ENCODE measurements at places on chromosomes 2 and 18. TPM values are rescaled to one million over a fixed set of nuclear protein-coding genes. Genes with fewer than 3 reads are reported as not detected.
A peak's percentile ranks its signal among the peaks of the same experiment; 100 is the strongest.

The DSG4 gene
- not detected for total RNA-seq

DNA sequence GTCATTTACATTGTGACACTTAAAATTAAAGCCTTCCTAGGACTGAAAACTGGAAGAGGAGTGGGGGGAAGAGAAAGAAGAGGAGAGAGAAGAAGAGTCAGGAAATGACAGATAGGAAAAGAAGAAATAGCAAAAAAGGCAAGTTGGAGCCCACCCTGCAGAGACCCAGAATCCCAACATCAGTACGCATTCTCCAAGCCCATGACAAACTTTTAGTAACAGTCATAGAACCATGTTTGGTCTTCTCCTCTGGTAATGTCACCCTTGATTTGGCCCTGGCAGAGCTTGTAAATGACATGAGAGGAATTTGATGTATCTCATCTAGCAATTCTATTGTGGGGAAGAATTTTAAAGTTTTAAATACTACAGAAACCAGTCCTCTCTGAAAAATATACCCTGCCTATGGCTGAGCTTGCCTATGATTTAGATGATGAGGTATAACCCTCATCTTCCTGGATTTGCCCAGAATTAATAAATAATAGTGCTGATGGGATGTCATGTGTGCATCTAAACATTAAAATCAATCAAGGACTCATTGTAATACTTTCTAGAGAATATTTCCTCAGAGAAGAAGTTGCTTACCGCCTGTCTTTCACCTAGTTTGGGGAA is 40.2 kb downstream of the APOB start:
- DNase-seq: no peak

GRCh38 chr2:128196471-128196931 is 105.5 kb downstream of the UGGT1 start:
- no peak for DNase-seq

GRCh38 chr2:45919711-45920111 is 268.2 kb downstream of the PRKCE start:
- DNase-seq: no peak

DNA sequence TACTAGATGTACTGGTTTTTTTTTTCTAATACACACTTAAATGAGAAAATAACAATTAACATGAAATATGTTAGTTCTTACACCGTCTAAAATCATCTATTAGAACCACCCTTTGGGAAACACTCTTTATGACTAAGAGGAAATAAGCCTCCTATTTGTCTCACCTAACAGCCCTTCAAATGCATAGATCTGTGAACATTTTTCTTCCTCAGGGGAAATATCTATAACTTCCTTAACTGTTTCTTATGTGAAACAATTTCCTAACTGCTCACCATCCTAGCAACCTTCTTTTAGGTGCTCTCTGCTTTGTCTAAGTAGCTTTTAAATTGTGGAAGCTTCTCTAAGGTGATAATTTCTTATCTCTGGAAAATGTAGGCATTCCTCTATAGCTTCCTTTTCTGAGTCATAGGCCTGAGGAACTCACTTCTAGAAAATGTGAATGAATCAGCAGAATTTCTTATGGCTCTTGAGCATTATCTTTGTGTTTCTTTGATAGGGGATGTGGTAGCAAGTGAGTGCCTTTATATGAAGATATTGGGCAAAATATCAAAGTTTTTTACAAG is 56.1 kb downstream of the CNTNAP5 start:
- DNase-seq: no peak

- no peak for DNase-seq
Observed at GRCh38 chr2:224151161-224151560, 112.1 kb upstream of the SERPINE2 start.

The KLHL41 gene
- total RNA-seq: 1.2 TPM

The FBXO48 gene
- total RNA-seq: 0.57 TPM

GRCh38 chr2:38666556-38666910 is 619 bp downstream of the GALM start:
- DNase-seq: no peak

DNA sequence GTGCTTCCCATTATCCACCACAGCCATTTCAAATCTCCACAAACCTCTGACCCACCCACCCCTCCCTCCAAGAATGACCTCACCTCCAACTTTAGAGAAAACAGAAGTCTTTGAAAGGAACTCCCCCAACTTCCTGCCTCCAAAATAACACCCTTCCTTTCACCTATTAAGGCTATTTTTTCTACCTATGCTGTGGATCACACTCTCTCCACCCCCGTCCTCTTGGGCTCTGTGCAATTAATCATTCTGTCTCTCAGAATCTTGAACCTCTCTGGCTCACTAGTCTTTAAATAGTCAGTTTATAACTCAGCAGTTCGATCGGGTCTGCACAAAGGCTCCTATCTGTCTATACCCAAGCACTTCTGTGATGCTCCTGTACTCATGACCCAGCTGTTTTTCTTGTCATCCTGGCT is 37.3 kb upstream of the XPO1 start:
- no peak for DNase-seq

DNA sequence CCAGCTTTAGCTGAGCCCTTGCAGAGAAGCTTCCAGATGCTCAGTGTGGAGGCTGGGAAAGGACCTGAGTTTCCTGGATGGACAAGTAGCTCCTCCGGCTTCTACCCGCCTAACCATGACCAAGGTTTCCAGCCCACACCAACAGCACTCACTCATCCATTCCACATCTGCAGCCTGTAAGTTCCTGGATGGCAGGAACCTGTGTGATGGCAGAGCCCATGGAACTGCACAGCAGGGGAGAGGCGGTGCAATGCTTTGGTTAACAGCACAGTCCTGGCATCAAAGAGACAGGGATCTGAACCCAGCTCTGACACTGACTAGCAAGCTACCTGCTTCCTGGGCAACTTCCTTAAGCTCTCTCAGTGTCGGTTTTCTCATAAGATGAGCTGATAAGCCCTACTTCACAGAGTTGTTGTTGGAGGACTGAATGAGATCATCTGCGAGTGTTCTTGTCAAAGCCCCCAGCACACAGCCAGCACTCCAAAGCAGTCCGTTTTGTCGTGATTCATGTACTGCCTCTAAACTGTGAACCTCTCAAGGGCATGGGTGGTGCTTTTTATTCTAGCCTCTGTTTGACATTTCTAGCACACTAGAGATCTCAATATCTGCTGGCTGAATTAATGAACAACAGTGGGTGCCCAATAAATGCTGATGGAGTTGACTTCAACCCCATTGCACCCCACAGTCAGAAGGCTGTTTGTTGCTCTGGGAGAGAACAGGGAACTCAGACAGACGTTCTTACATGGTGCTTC is 41.6 kb upstream of the OTOF start:
- DNase-seq: no peak

DNA sequence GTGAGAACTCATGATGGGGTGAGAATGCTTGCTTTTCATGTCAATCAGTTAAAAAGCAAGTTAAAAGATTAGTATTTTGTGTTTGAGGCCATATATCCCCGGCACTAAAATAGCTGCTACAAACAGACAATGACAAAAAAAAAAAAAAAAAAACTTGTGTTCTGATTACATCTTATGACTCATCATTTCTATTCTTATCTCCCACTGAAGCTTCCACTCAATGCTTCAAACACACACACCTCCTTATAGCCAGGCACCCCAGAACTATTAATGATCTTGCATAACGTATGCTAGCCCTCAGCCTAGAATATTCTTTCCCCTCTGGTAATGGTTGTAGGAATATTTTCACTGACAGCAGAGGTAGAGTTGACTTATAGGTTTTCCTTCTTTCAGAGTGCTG is 778.3 kb downstream of the TRIB2 start:
- no peak for DNase-seq

The KIF5C gene
- 5.7 TPM for total RNA-seq

The LAMA3 gene
- 7.4 TPM for total RNA-seq

DNA sequence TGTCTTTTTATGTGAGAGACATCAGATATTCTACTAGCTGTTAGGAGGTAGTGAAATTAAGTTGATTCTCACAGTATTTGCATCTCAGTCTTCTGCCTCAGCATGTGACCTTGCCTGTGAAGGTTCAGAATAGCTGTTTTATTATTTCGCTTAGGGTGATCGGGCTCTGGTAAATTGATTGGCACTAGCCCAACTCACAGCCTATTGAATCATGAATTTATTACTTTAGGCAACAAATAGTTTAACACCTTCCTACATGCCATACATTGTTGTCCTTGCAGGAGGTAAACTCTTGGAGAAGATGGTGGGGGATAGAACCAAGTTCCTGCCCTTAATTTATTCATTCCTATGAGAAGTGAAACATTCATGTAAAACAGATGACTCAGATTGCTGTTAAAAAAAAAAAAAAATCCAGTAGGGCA is 101.9 kb downstream of the GPD2 start:
- DNase-seq: no peak

DNA sequence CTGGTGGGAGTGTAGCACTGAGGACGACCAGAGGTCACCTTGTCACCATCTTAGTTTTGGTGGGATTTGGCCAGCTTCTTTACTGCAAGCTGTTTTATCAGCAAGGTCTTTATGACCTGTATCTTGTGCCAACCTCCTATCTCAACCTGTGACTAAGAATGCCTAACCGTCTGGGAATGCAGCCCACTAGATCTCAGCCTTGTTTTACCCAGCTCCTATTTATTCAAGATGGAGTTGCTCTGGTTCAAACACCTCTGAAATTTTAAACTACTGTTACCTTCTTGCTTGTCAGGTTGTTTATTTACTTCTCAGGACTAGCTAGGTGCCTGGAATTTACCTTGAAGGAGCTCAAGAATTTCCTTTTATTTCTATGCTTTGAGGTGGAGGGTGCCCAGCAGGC is 9.5 kb upstream of the KCNG3 start:
- DNase-seq: no peak

GRCh38 chr2:111157798-111158197 is 37.1 kb downstream of the BCL2L11 start:
- DNase-seq: no peak

DNA sequence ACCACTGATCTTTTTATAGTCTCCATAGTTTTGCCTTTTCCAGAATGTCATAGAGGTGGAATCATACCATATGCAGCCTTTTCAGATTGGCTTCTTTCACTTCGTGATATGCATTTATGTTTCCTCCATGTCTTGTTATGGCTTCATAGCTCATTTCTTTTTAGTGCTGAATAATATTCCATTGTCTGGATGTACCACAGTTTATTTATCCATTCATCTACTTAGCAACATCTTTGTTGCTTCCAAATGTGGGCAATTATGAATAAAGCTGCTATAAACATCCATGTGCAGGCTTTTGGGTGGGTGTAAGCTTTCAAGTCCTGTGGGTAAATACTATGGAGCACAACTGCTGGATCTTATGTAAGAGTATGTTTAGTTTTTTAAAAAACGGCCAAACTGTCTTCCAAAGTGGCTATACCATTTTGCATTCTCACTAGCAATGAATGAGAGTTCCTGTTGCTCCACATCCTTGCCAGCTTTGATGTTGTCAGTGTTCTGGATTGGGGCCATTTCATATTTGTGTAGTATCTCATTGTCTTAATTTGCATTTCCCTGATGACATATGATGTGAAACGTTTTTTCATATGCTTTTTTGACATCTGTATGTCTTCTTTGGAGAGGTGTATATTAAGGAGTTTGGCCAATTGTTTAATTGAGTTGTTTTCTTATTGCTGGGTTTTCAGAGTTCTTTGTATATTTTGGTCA is 20.6 kb downstream of the STPG4 start:
- no peak for DNase-seq

The TP53I3 gene
- 28.1 TPM for total RNA-seq

- no peak for DNase-seq
Observed at GRCh38 chr2:143284087-143284675, 155.0 kb downstream of the ARHGAP15 start.

GRCh38 chr2:161028581-161028980 is 131.6 kb upstream of the TANK start:
- DNase-seq: no peak

The UGT1A8 gene
- total RNA-seq: not detected

- no peak for DNase-seq
Observed at GRCh38 chr2:28547223-28547860, 51.5 kb downstream of the PLB1 start.

The PPP4R1 gene
- 121 TPM for total RNA-seq

DNA sequence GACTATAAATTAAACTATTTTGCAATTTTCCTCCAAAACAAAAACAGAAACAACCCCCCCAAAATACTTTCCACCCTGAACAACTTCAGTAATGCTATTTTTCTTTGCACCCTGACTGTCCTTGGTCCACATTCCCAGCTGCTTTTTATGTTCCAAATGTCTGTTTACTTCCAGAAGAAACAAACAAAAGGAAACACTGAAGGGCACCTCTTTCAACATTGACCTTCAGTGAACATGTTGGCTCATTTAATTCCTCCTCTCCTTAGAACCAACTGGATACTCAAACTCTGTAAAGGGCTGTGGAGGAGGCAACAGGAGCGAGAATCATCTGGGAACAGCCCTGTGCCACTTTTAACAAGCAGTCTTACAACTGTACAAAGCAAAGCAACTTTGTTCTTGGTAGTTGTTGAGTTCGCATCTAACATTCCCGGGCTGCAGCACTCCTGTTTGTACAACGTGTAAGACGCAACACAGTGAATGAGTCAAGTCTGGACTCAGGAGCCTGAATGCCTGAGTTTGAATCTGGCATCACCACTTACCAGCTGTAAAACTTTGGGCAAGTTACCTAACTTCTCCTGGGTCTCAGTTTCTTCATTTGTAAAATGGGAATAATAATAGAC is 111.4 kb upstream of the GATA6 start:
- no peak for DNase-seq

The ALPG gene
- total RNA-seq: 0.11 TPM

- peak; percentile 52 for DNase-seq
Observed at GRCh38 chr18:49725809-49726674, 87.3 kb downstream of the ACAA2 start.

The ABCB11 gene
- not detected for total RNA-seq

GRCh38 chr2:169705927-169706326 is 11.7 kb downstream of the PHOSPHO2 start:
- DNase-seq: no peak

DNA sequence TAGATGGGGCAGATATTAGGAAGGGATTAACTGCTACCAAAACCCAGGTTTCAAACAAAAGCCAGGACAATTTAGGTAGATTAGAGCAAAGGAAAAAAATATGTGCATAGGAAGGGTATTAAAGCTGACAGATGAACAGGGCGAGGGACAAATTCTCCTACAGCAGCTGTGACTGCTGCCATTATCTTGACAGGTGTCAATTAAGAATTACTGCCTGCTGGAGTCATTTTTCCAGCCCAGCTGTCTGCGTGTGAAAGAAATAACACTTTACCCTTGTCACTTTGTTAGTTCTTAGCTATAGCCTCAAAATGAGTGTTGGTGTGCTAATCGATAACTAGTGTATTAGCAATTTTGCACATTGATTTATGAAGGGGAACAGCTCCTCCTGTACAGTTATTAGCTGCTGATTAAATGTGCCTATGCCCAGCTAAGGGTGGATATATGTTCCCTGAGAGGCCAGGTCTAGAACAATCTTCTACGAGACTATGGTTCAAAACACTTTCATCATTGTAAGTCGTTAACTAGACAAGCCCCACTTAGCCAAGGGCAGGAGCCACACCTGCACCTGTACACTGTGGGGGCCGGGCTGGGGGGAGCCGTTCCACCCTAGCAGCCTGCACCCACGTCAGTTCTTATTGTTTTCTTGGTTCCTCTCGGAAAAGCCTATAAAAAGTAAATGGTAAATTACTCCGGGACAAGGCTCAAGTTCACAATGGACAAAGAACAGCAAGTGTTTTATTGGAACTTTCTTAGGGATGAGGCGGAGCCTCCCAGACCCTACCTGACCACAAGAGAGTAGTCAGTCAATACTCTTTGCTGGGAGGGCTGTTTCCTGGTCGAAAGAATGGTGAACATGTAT is 7.7 kb downstream of the TSHZ1 start:
- DNase-seq: no peak
